NK-92 treated with Interleukin-12 subunit alpha and Interleukin-12 subunit beta, amount 100 ng/mL, for 24 hours (cell line): ENCODE measurements at places on chromosomes 13 and 19.

DNA sequence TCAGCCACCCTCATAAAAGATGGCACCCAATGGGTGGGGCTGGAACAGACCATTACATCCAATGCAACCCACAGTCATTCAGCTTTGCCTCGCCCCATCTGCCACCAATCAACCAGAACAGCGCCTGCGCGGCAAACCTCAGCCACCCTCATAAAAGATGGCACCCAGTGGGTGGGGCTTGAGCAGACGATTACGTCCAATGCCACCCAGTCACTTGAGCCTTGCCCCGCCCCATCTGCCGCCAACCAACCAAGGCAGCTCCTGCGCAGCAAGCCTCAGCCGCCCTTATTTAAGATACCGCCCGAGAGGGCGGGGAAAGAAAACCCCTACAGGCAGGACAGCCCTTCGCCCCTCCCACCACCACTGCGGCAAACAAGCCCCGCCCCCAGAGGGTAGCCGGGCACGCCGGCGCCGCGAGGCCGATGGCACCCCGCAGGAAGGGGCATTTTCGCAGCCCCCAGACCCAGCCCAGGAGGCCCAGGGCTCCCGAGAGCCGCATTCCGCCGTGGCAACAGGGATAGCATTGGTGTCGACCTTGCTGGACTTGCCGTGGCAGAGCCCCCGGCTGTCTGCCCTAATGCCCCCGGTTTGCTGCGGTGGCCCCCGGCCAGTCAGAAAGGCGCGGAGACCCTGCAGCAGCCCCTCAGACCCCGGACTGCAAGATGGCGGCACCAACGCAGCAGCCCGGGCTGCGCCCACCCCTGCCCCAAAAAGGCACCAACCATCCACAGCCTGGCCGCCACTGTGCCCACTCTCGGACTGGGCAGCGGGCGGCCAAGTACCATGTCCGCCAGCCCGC, 675 bp downstream of the PEG3 start:
- DNase-seq = no peak

- no peak for DNase-seq
These were observed 36.6 kb upstream of the ZSCAN5A start for GRCh38 chr19:56351208-56351607.

- DNase-seq = no peak
These were observed 356.7 kb downstream of the FGF9 start for GRCh38 chr13:22027566-22027965.

GRCh38 chr13:99731747-99732146, 230.5 kb downstream of the TM9SF2 start:
- DNase-seq = no peak

DNA sequence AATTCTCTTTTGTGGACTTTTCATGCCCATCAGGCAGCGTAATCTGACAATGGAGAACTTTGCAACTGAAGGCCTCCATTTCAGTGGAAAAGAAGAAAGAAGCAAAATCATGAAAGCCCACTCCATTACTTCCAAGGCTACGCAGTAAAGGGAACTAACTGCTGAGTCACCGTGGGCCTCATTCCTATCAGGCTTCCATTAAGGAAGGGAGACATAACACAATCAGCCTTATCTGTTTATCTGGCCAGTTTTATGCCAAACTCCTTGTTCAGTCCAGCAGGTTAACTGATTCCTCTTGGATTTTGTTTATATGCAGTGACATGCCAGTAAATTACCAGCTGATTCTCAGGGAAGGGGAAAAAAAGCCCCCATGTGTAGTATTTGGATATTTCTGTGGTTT, 56.8 kb upstream of the KATNAL1 start:
- no peak for DNase-seq

DNA sequence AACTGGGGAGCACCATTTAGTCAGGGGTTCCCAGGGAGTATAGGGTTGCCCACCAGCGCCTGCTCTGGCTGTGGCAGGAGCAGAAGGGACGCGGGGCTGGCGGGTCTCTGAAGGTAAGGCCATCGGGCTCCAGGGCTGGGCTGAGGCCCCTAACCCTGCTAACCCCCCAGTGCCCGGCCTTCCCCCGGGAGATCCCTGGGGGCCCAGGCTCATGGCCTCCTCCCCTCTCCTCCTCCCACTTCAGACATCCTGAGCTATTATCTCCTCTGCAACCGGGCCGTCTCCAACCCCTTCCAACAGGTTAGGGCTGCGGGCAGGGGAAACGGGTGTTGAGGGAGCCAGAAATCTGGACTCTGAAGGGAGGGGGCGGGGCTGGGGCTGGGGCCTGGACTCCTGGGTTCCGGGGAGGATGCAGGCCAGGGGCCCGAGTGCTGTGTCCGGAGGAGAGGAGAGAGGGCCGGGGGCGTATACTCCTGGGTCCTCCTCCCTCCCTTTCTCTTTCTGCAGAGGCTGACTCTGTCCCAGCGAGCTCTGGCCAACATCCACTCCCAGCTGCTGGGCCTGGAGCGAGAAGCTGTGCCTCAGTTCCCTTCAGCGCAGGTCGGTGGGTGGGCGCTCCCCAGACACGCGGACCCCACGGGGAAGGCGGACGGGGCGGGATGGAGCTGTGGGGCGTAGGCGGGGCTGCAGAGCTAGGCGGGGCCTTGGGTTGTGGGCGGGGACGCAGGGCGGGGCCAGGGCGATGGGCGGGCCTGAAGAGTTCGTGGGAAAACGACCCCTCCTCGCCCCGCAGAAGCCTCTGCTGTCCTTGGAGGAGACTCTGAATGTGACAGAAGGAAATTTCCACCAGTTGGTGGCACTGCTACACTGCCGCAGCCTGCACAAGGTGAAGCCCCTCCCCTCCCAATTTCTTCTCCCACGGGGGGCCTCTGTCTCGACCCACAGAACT, 15.3 kb downstream of the TTYH1 start:
- no peak for DNase-seq
